ENCODE measurements at places on chromosomes 1 and 21.

- DNase-seq = no peak
Observed at GRCh38 chr1:169046671-169047070, 59.8 kb upstream of the ATP1B1 start.

- no peak for DNase-seq
Observed at GRCh38 chr1:69568421-69569174, 876 bp downstream of the LRRC7 start.

DNA sequence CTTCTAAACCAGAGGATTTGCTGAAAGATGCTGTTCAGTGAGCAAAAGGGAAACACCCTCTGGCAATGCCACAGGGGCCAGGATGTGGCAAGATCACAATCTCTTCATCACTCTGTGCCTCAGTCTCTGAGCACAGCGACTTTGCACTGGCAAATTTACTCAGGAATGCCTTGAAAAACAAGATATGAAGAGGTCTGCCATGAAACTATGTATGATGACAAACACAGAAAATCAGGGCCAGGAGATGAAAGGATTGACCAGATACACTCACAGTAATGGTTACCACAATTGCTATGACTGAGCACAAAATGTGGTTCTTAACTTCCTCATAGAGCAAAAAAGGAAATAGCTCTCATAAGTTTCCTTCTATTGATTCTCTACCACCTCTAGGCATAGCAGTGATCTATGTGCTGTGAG lies 5.8 kb downstream of the TTC13 start:
- peak; percentile 81 for DNase-seq

DNA sequence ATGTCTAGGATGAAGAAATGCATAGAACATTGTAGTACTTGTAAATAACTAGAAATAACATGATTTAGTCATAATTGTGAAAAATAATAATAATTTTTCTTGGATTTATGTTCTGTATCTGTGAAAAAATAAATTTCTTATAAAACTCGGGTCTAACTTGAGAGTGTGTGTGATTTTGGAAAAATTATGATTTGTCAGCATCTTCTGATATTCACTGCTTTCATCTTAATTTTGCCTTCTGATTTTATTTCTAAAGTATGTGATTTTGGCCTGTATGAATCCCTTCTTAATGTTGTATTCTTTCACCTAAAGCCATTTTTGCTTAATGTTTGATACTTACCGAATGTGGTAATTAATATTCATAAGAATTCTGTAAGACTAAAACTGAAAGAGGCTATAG lies 14.3 kb downstream of the IFI44 start:
- DNase-seq = no peak

DNA sequence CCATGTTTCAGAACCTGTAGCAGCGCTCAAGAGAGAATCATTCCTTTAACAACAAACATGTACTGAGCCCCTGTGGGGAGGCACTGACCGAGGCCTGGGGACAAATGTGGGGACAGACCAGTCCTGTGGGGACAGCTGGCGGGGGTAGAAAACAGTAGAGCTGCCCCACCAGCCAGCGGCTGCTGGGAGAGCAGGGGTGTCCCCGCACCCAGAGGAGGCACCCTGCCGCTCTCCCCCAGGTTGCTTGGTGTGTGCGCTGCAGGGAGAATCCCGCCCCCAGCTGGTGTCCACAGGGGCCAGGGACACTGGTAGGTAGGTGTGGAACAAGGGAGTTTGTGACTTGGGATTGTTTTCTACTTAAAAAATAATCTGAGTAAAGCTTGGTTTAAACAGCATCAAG lies 62.1 kb downstream of the ADARB1 start:
- no peak for DNase-seq

DNA sequence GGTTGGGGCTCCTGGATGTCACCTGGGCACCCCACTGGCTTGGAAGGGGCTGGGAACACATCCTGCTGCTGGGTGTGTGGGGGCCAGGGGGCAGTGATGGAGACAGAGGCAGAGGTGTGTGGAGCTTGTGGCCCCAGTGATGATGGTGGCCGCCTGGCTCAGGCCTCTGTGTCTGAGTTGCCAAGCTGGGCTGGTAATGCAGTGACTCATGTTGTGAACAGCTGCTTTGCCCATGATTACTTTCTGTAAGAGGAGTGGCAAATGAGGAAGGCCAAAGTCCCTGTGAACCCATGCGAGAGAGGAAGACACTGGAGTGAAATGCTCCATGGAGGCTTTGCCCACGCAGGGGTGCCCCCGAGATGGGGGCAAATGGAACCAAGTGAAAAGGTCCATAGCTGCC lies 86.8 kb downstream of the KCNJ6 start:
- no peak for DNase-seq

DNA sequence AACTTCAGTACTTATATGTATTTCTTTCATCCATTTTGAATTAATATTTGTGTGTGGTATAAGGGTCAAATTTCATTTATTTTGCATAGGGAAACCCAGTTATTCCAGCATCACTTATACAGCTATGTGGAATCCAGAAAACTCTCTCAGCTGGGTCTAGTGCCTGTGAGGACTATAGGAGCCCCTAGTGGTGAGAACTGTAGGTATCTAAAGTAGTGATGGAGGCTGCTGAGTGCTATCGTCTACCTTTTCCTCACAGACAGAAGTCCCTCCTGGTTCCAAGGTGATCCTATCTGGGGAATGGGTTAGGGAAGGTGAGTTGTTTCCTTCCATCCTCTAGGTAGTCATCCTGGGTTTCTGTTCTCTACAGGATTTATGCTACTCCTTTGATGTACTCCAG lies 352.0 kb upstream of the C1orf87 start:
- DNase-seq = no peak
